ENCODE measurements at places on chromosomes 2 and 18. TPM values are rescaled to one million over a fixed set of nuclear protein-coding genes. Genes with fewer than 3 reads are reported as not detected.
A peak's percentile ranks its signal among the peaks of the same experiment; 100 is the strongest.

DNA sequence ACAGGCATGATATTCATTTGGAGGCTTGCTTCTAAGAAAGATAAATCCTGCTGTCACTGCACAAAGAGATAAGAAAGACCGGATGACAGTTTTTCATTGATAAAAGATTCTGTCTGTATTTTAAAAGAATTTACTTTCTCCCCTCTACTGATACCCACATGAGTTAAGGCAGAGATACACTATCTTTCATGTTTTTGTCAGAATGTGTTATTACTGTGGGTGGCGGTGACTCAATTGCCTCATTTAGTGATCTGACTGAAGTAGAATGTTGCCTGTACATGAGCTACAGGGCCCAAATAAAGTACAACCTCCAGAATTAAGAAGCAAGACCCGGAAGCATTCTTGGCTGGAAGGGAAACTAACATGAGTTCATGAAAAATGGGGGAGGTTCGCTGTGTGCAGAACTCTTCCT is 480.0 kb downstream of the SLC4A3 start:
- no peaks in the 10 kb centered on the region for H3K36me3 ChIP-seq
- DNase-seq = no peak

DNA sequence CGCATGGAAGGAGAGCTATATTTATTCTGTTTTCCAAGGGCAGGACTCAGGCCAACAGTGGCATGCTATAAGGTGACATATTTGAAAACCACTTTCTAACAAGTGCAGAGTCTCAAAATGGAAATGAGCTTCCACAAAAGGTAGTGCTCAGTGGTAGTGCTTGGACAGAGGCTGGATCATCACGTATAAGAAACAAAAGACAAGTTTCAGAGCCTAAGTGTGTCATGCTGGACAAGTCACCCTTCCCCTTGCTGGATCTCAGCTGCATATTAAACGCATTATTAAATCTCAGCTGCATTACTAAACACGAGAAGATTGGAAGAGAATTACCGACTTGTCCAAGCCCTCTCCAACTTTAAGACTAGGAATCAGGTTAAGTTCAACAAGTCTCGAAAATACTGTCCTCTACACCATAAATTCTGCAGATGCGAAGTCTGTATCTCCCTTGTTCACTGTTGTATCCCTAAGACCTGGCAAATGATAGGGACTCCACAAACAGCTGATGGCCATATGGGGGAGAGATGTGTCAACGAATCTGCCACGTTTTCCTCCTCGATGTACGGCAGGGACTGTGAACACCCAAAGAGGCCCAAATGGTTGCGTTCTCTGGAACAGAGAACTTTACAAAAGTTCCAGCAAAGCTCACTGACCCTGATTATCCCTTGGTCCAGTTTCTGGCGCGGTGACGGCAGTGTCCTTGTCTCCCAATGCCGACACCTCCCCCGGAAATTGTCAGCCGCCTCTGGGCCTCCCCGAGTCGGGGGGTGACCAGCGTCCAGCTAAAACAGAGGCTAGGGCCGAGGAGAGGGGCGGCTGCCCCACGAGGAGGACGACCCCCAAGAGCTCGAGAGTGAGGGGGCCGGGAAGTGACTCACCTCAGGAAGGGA is 611 bp downstream of the NOL10 start:
- peak overlapping the region; percentile 100 for H3K4me3 ChIP-seq
- no peaks in the 10 kb centered on the region for H3K36me3 ChIP-seq
- DNase-seq = no peak
- peaks cover 11% of the 10 kb centered on the region for H3K4me1 ChIP-seq
- H3K27me3 ChIP-seq = no peaks in the 10 kb centered on the region

GRCh38 chr18:54261894-54262293 is 7.4 kb upstream of the POLI start:
- H3K27ac ChIP-seq = no peak overlapping the region
- no peak overlapping the region for H3K4me3 ChIP-seq
- no peaks in the 10 kb centered on the region for H3K36me3 ChIP-seq
- H3K27me3 ChIP-seq = no peaks in the 10 kb centered on the region
- H3K4me1 ChIP-seq = no peaks in the 10 kb centered on the region

- H3K4me1 ChIP-seq = peaks cover 28% of the 10 kb centered on the region
- no peak for DNase-seq
- H3K27me3 ChIP-seq = no peaks in the 10 kb centered on the region
- peaks cover 27% of the 10 kb centered on the region for H3K36me3 ChIP-seq
Observed at GRCh38 chr2:10417551-10418335, 30.4 kb downstream of the ODC1 start.

- H3K4me1 ChIP-seq = no peaks in the 10 kb centered on the region
- no peaks in the 10 kb centered on the region for H3K27me3 ChIP-seq
- no peak overlapping the region for H3K4me3 ChIP-seq
- no peak overlapping the region for H3K27ac ChIP-seq
- DNase-seq = peak; percentile 89
Observed at GRCh38 chr2:230690439-230690838, 22.2 kb upstream of the CAB39 start.

Gene XDH
- total RNA-seq = 0.06 TPM

GRCh38 chr2:223692191-223692947 is 90.2 kb upstream of the SCG2 start:
- no peak overlapping the region for H3K4me3 ChIP-seq
- peaks cover 3% of the 10 kb centered on the region for H3K4me1 ChIP-seq
- no peaks in the 10 kb centered on the region for H3K36me3 ChIP-seq
- no peaks in the 10 kb centered on the region for H3K27me3 ChIP-seq
- peak; percentile 74 for DNase-seq
- H3K27ac ChIP-seq = no peak overlapping the region

DNA sequence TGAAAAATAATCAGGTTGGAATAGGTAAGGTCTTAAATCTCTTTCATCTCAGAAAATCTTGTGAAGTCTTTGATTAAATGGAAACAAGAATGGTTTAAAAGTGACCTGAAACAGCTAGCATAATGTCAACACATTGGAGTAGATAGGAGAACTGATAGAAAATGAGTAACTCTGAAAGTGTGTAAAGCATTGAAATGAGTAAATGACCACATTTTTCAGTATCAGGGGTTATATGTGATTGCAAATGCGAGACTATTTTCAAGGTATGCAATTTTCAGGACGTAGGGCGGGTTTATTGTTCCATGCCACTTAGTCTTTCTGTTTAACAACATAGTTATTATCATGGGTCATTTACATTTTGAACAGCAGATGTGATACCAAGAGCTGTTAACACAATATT is 1383.2 kb downstream of the LRP1B start:
- H3K27me3 ChIP-seq = no peaks in the 10 kb centered on the region
- H3K27ac ChIP-seq = no peak overlapping the region
- H3K4me1 ChIP-seq = no peaks in the 10 kb centered on the region

GRCh38 chr2:172305066-172305465 is 122.3 kb upstream of the ITGA6 start:
- no peaks in the 10 kb centered on the region for H3K27me3 ChIP-seq
- no peak overlapping the region for H3K4me3 ChIP-seq
- H3K27ac ChIP-seq = no peak overlapping the region
- no peaks in the 10 kb centered on the region for H3K36me3 ChIP-seq
- DNase-seq = no peak

Gene DSC2
- total RNA-seq = 8.3 TPM

- DNase-seq = no peak
- no peak overlapping the region for H3K4me3 ChIP-seq
- no peaks in the 10 kb centered on the region for H3K27me3 ChIP-seq
- H3K27ac ChIP-seq = no peak overlapping the region
- H3K4me1 ChIP-seq = peaks cover 36% of the 10 kb centered on the region
Observed at GRCh38 chr18:48300463-48300961, 108.7 kb downstream of the ZBTB7C start.

Gene MATN3
- total RNA-seq = 4.1 TPM

DNA sequence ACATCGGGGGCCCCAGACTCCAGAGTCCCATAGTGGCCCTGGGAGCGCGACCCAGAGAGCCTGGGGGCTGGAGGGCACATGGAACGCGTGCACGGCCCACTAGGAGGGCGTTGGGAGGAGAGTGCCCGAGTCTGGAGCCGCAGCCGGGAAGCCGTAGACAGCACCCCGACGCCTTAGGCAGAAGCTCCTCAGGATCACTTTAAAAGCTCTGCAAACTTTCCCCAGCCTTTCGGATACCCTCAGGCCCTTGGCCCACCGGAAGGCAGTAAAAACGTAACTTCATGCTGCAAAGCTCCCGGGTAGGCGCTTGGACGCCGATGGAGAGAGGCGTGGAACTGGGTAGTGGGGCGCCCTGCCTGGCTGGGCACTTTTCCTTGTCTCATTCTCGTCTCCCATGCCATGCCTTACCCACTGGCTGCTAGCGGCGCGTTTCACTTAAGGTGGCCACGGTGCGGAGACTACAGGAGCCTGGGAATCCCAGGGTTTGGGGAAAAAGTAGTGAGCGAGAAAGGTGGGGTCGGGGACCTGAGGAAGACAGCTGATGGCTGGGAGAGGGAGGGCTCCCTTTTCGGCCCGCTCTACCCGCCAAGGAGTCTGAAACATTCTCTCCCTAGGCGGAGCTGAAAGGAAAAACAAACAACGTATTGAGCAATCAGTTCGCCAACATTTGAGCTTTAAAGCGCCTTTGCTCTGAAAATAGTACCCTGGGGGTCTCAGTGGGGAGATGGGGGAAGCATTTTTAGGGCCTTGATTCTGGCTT is 141.8 kb downstream of the MEIS1 start:
- no peaks in the 10 kb centered on the region for H3K36me3 ChIP-seq
- H3K4me1 ChIP-seq = peaks cover 52% of the 10 kb centered on the region
- H3K4me3 ChIP-seq = peak overlapping the region; percentile 40
- DNase-seq = no peak
- H3K27me3 ChIP-seq = peaks cover 59% of the 10 kb centered on the region

DNA sequence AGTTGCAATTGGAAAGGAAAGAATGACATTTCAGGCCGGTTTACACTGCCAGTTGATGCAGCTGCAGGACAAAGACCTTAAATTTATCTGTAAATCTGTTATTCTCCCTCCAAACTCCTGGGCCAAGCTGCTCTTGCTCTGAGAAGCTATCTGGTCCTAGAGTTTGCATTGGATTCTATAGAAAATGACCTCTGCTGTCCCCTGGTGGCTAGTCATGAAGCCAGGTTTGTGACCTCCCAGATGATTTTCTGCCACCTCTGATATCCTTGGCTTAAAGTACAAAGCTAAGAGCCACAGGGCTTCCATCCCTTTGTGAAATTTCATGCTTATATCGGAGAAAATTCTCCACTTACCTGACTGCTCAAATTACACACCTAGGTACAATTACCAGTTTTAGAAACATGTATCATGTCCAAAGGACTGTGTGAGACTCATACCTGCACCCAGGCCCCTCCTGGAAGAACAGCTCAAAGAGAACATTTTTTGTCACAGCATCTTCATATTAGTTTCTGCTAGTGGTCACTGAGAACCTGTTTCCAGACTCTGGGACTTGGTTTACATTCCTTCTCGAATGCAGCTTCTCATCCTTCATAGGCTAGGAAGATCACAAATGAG is 28.9 kb upstream of the IER3IP1 start:
- H3K4me3 ChIP-seq = no peak overlapping the region
- H3K36me3 ChIP-seq = no peaks in the 10 kb centered on the region
- no peak overlapping the region for H3K27ac ChIP-seq
- peak; percentile 32 for DNase-seq

GRCh38 chr2:110771547-110772382 is 39.4 kb downstream of the ACOXL start:
- H3K4me3 ChIP-seq = no peak overlapping the region
- H3K4me1 ChIP-seq = peaks cover 24% of the 10 kb centered on the region
- no peaks in the 10 kb centered on the region for H3K27me3 ChIP-seq
- no peaks in the 10 kb centered on the region for H3K36me3 ChIP-seq

Gene ALLC
- 8.2 TPM for total RNA-seq

Gene PTPRN
- total RNA-seq = 12.6 TPM

Gene GBX2
- total RNA-seq = 1.9 TPM

DNA sequence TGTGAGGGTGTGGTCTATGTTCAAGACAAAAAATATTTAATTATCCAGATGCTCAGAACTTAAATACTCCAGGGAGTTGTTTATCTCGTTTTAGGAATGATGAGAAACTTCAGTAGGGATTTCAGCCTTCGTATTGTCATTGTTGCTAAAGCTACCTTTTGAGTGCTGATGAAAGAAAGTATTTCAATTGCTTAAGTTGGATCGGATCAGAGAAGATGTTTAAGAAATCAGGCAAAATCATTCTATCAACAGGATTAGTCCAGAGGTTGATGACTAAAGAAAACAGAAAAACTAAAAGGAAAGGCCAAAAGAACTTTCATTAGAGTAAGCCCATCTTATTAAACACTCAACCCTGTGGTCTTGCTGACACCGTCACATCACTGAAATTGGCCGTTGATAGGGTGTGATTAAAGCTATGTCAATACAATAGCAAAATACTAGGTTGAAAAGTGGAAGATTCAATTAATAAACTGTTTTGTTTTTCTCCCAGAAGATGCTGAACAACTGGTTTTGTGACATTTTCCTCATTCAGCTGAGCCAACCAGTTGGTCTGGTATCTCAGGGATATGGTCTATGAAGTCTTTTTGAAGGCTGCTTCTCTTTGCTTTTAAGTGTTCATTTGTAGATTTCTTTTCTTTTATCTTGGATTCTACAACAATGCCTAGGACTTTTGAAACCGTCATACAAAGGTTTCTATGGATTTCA is 551.7 kb downstream of the SLC4A3 start:
- DNase-seq = no peak
- H3K27me3 ChIP-seq = no peaks in the 10 kb centered on the region
- H3K27ac ChIP-seq = no peak overlapping the region
- H3K36me3 ChIP-seq = no peaks in the 10 kb centered on the region
- H3K4me1 ChIP-seq = no peaks in the 10 kb centered on the region
- H3K4me3 ChIP-seq = no peak overlapping the region

Gene MAP2
- 215 TPM for total RNA-seq

Gene UPP2
- 0.55 TPM for total RNA-seq

DNA sequence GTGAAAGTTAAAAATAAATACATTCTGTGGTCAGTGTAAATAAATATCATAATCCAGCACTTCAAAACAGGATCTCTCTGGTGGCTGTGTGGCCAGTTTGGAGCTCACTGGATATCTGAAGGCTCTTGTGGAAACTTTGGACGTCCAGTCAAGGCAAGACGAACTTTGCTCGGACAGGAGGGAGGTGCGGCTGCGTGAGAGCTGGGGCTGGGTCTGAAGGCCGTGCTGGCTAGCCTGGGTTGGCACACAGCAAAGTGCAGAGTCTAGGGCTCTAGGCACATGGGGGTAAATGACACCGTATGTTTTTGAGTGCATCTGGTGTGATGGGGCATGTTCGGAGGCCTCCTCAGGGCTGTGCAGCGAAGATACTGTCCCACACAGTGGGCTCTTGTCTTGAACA is 78.9 kb upstream of the TXNDC2 start:
- H3K36me3 ChIP-seq = no peaks in the 10 kb centered on the region

DNA sequence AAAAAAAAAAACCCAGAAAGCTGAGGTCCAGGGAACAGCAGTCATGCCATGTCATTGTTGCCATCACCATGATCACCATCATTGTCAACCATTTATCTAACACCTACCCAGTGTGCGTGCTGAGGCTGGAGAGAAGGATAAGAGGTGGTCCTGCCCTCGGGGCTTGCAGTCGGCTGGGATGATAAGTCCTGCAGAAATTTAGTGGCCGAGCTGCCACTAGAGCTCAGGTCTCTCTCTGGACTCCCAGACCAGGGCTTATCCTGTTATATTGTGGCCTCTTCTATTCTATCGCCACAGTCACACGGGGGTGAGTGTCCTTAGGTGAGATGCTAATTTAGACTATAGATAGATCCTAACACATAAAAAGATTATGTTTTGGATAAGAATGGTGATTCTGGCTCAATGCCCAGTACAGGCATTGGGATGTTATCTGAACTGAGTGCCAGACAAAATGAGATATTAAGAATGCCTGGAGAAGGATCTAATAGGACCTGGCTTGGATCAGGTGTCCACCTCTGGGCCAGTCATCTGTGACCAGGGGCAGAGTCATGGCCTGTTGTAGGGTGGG is 43.2 kb upstream of the YWHAQ start:
- H3K27ac ChIP-seq = no peak overlapping the region
- peaks cover 14% of the 10 kb centered on the region for H3K4me1 ChIP-seq
- DNase-seq = no peak
